ENCODE measurements at places on chromosomes 11 and 22.

- no peak for DNase-seq
Measured at GRCh38 chr11:76321820-76322524, 59.0 kb downstream of the THAP12 start.

DNA sequence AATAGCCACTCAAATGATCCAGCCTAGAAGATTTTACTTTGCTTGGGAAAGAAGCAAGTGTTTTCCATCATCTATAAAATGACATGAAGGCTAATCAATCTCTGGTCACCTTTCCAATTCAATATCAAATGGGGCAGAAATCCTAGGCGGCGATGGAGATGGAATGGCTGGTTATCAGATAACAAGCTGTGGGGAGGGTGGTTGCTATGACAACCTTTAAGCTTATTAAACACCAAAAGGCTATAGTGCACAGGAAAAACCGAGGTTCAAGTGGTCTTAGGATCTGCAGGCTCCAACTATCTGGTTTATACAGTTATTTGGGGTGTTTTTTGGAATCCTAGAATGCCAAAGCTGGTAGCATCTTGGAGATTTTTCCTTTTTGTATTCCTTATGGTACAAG, 13.9 kb upstream of the BSX start:
- no peak for DNase-seq

DNA sequence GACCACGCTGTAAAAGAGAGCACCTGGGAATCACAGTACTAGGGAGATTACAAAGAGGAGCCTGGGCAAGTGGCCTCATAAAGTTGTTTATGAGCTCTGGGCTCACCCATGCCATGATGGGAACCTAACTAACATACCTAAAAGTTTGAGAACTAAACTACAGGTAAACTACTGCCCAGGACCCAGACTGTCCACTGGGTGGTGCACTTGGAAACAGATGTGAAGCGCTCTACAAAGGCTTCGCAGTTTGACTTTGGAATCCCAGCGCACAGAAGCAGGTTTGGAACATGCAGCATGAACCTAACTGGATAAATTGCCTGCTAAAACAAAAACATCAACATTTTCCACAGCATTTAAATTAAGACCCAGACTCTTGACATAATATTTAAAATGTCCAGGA, 418.6 kb downstream of the FAM181B start:
- DNase-seq: no peak

- DNase-seq: no peak
Measured at GRCh38 chr22:39570226-39570625, 327 bp upstream of the CACNA1I start.

- no peak for DNase-seq
Measured at GRCh38 chr22:44136112-44136511, 44.6 kb upstream of the PARVG start.

GRCh38 chr11:64849598-64850356, 5.3 kb upstream of the CDC42BPG start:
- DNase-seq: peak; percentile 72
